ENCODE measurements at places on chromosomes 2 and 18. TPM values are rescaled to one million over a fixed set of nuclear protein-coding genes. Genes with fewer than 3 reads are reported as not detected.

CHST9 gene
- total RNA-seq = 0.39 TPM

TLX2 gene
- not detected for total RNA-seq

AGXT gene
- total RNA-seq = 0.10 TPM

MBOAT2 gene
- total RNA-seq = 40.3 TPM

POMC gene
- 3.6 TPM for total RNA-seq

PMAIP1 gene
- 12.9 TPM for total RNA-seq

SP9 gene
- 3.3 TPM for total RNA-seq

NAT8 gene
- total RNA-seq = not detected

GKN2 gene
- not detected for total RNA-seq

INHBB gene
- 7.1 TPM for total RNA-seq

ZNF396 gene
- 1.6 TPM for total RNA-seq

CCDC148 gene
- total RNA-seq = 1.2 TPM

RALBP1 gene
- 43.0 TPM for total RNA-seq
